ENCODE measurements at places on chromosomes 6 and 20.
A peak's percentile ranks its signal among the peaks of the same experiment; 100 is the strongest.

DNA sequence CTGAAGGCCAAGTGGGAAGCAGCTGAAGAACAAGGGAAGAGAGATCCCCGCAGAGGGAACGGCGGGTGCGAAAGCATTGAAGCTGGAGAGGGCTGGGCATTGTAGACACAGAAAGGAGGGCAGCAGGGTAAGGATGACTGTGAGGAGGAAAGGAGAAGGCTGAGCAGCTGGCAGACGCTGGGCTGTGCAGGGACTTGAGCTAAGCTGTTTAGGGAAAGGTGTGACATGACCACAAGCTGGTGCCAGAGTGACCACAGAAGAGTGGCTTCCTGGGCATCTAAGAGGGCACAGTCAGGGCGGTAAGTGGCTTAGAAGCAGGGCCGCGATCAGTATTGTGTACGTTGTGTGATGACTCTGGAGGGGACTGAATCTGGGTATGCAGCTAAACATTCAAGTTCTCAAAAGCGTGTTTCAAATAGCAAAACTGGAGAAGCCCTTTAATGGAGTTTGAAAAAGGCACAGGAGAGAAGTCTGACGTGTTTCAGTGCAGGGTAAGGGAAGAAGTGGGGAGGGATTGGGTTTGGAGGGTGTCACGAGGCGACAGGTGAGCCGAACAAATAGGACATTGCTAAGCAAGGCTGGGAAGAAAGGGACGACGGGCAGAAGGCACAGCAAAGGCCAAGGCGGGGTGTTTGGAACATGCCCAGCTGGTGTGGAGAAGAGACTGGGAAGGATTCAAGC is 46.1 kb upstream of the ARFGEF2 start:
- no peak for DNase-seq

DNA sequence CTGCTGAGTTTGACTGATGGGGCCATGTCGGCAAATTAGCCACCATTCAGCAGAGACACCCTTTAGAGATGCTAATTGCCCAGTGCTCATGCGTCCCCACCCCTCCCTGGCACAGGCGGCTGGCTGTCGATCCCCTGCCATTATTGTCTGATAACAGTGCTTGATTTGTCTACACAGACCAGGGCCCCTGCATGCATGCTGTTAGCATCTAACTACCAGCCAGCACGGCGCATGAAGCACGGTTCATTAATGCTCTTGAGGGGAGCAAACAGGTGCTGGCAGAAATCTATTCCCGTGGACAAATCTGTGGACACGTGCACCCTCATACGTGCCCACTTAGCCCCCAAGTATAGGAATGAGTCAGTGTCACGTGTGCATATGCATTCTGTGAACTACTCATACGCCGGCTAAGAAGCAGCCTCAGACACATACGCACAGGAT is 32.2 kb downstream of the KCNB1 start:
- DNase-seq: no peak

GRCh38 chr6:145043926-145044500 is 691.3 kb downstream of the EPM2A start:
- DNase-seq: no peak

GRCh38 chr6:124926435-124926834 is 35.8 kb upstream of the RNF217 start:
- DNase-seq: no peak

GRCh38 chr6:91167846-91168245 is 581.0 kb upstream of the MAP3K7 start:
- no peak for DNase-seq

DNA sequence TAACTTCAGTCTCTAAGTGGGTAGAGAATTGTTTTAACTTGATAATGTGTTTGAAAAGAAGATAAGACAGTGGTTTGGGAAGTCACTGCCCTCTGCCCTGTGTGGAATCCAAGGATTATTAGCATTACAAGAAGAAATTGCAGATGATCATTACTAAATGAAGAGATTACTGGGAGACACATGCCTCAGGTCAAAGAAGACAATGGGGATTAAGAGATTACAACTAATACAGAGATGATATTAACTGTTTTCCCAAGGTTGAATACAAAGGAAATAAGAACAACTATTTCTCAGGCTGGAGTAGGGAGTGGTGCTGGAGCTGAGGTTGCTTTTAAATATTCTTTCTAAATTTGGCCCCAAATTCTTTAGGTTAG is 166.0 kb downstream of the TRMT11 start:
- no peak for DNase-seq

DNA sequence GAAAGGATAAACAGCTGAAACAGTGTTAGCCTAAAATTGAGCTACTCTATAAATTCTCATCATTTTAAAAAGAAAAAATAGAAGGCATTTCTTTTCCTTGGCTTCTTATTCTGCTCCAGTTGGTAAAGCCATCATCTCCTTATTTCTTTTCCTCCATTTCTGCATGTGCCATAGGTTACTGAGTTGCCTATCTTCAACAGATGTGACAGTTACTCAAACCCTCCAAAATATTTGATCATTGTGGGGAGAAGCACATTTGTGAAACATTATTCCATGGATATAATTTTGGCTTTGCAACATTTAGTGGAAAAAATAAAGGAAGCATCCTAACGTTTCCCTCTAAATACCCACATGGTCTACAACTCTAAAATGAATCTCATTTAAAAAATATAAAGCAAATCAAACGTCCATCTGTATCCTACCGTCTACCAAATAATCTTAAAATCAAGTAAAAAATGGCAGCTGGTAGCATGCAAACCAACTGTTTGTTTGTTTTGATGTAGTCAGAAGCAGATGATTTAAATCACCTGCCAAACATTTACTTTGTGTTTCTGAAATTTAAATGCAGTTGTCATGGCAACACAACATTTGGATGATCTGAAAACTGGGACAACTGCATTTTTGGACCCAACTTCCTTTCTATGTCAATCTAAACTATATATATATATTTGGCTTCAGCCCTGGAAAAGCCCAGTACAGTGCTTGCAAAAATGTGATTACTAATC is 16.8 kb upstream of the SNX9 start:
- DNase-seq: no peak

- DNase-seq: no peak
Observed at GRCh38 chr6:72813807-72814596, 192.1 kb downstream of the KCNQ5 start.

DNA sequence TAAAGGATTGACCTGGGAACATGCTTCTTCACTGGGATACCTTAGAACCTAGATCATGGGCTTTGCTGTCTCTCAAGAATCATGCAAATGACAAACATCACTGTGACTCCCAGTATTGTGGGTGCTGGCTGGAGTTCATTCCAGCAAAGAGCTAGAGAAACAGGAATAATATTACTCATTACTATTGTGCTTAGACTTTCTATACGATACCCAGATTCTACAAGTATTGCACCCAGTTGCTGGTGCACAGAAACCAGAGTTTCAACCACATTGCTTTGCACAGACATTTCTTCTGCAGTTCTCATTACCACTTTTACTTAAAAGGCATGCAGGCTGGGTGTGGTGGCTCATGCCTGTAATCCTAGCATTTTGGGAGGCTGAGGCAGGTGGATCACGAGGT is 220.4 kb upstream of the ZNF217 start:
- no peak for DNase-seq

GRCh38 chr6:118708744-118709143 is 57.4 kb upstream of the CEP85L start:
- peak; percentile 23 for DNase-seq

DNA sequence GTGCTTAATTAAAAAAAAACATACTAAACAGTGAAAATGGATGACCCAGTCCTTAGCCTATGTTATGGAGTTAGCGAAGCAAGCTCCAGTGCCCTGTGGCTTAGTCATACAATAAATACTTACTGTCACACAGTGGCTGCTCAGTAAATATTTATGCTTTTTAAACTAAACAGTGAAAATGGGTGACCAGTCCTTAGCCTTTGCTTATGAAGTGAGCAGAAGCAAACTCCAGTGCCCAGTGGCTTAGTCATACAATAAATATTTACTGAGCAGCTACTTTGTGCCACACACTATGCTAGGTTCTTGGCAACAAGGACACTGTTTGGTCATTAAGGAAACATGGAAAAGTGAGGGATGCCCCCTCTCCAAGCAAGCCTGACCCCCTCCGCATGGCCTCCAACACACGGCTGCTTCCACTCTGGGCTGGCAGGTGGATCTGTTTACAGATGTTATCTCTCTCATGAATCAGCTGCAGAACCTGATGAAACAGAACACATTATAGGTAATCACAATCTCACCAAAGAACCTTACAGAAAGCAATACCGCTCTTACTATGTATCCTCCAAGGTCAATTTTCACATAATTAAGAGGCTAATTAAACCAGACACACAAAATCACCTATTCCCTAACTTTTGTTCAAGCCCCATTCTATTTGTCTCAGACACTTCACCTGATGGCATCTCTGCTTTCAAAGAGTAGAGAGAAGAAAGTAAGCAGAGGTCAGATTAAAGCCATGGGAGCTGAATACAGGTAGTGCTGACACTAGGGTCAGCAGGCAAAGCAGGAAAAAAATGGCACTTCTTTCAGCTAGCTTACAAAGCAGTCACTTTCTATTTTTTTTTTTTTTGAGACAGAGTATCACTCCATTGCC is 27.3 kb downstream of the CDK5RAP1 start:
- DNase-seq: peak; percentile 80

DNA sequence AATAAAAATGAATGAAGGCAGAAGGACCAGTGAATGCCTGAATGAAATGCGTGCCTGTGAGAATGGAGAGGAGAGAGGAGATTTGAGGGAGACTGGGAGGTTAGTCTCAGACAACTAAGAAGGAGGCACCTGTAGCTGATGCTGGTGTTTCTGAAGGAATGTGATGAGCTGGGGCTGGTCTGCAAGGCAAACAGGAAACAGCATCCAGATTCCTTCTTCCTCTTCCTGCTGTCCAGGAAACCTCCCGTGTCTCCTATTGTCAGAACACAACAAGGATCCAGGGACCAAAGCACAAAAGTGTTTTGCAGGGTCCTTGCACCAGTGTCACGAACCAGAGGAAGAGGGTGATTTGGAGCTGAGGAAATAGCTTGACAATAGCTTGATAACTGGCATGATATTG is 50.4 kb upstream of the TAB2 start:
- no peak for DNase-seq

- no peak for DNase-seq
Observed at GRCh38 chr20:57787151-57787989, 77.6 kb upstream of the PMEPA1 start.

GRCh38 chr6:62167736-62168135 is 118.3 kb downstream of the KHDRBS2 start:
- no peak for DNase-seq

DNA sequence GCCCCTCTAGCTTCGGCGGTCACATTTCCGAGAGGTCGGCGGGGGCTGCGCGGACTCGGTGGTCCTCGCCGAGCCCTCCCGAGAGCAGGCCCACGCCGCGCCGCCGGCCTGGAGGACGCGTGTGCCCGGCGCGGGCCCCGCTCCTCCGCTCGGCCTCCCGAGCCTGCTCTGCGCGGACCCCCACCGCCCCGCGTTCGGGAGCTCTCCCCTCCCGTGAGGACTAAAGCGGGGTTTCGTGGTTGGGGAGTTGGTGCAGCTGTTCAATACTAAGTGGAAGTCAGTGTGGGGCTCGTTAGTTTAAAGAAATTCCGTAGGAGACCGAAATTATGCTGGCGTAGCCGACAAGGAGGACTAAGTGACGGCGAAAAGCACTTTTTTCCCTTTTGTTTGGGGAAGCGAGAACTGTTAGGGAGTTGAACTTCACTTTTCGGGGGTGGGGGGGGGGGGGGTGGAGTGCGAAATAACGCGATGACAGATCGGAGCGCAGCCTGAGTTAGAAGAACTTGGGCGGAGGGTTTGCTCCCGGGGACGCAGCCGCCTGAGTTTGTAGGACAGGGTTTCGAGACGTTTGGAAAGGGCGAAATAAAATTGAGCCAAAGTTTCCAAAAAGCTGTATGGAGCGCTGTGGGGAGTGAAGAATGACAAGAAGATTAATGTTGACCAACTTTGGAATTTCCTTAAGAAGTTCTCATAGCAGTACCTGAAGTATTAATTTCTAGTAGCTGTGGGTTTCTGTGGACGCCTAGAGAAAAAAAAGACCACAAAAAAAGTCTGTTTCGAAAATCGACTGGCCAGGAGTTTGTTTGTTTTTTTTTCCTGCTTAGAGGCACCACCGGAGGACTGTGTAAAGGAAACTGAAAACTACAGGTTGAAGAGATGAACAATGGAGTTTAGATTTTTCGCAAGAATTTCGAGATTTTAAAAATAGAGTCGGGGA is 1.4 kb downstream of the QKI start:
- DNase-seq: peak; percentile 58

GRCh38 chr20:25227317-25227831 is 20.5 kb upstream of the PYGB start:
- peak; percentile 71 for DNase-seq

GRCh38 chr6:131789219-131789618 is 18.6 kb upstream of the ENPP1 start:
- DNase-seq: no peak

DNA sequence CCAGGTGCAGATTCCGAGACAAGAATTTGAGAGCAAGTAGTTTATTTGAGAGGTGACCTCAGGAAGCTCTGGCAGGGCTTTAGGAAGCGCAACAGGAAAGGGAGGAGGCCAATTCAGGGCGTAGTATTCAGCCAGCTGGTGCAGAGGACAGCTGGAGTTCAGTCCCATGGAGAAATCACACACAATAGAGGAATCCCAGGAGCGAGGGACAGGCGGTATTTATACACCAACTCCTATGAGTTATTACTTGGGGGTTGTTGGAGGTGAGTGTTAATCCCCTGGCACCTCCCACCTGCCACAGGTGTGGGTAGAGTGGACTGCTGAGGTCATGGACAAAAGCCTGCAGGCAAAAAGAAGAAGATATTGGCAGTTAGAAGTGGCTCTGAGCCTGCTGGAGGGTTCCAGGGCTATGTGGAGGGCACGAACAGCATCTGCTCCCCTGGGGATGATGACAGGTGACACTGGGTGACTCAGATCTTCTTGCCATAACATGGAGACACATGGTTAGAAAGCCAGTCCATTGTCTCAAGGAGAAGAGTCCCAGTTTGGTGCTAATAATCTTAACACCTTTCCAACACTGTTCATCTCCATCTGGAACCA is 13.9 kb upstream of the SULF2 start:
- DNase-seq: no peak

- DNase-seq: no peak
Observed at GRCh38 chr6:16723402-16723801, 37.9 kb downstream of the ATXN1 start.

- DNase-seq: no peak
Observed at GRCh38 chr20:50710492-50711063, 19.2 kb upstream of the RIPOR3 start.

DNA sequence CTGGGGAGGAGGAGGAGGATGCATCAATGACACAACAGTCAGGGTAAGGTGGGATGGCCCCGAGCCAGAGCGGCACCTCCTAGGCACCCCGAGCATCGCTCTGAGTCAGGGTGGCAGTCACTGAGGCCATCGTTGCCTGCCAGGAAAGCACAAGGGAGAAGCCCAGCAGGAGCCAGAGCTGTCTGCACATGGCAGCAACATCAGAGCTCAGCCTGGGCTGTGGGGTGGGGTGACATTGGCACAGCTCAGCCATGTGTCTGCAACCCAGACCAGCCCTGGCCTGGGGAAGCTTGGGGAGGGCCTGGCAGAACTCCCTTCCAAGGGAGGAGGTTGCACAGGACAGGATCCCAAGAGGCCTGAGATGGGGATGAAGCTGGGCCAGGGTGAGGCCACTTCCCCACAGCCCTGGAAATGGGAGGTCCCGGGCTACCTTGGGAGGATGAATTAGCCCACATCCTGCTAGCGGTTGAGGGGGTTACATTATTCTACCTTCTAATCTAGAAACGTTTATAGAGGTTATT is 255.6 kb downstream of the MAFB start:
- no peak for DNase-seq

All from AG08395 (cell line).